ENCODE measurements at places on chromosomes 6 and 20.

- no peak for DNase-seq
Observed at GRCh38 chr20:62053465-62054196, 12.1 kb downstream of the TAF4 start.

DNA sequence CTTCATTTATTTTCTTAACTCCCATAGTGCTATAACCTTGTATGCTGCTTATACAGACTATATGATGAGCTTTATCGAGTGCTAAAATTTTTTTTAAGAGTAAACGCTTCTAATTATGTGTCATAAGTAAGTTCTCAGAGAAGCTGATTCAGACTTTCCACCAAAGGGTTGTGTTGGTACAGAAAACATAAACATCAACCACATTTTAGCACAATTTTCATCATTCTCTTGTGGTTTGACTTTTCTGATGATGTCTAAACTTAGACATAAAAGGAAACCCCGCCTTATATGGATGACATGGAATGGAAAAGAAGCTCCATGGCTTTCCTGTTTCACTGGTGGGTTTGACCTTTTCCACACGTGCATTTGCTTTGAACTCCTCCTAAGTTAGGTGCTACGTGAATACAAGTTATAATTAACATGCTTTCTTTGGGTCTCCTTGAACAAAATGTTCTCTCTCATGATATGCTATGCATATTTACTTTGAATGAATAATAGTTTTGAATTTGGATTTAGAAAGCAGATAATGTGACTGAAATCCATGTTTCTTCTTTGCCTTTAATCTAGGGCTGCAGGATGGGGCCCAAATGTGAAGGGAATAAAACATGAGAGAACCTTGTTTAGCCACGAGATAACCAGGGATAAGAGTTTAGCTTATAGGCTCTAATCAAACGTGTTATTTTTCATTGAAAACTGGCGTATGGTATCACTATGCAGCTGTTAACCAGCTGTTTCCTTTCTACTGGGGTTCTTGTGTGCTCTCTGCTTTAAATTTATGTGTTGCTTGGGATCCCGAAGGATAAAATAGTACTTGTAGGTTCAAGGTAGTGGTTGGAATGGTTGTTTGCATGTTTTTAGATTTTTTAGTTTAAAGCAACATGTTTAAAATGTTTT, 127.1 kb upstream of the AHI1 start:
- no peak for DNase-seq

GRCh38 chr20:53736757-53737395, 143.2 kb upstream of the ZNF217 start:
- DNase-seq = no peak

GRCh38 chr6:96570053-96570452, 7.1 kb downstream of the FHL5 start:
- no peak for DNase-seq

DNA sequence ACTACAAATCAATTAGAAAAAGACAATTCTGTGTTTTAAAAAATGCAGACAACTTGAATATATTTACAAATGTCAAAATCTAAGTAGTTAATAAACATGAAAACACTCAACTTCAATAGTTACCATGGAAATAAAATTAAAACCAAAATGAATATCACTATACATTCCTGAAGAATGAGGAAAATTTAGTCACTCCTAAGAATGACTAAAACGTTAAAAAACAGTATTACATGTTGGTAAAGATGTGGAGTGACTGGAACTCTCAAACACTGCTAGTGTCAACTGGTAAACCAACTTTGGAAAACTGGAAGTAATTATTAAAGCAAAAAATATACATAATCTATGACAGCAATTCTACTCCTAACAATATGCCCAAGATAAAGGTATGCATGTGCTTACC, 36.3 kb downstream of the AHI1 start:
- no peak for DNase-seq

DNA sequence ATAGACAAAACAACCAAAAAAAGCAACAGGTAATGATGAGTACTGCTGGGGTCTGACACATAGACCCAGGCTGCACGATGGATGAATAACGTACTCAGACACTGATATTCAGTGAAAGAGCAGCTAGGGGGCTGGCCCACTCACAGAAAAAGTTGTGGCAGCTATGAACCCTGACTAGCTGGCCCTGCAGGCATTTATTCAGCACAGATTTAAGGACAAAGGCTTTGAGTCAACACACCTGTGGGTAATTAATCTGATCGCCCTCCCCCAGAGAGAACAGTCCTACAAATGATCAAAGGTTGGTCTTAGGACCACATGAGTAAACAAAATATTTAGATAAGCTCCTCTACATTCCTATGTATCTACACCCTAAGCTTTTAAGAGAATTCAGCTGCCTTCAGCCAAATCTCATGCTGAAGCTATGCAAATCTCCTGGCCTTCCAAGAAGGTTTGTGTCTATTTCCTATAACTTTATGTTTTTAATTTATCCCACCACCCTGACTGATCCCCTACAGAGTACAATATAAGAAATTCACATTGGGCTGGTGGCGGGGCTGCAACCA, 81.7 kb upstream of the NXT1 start:
- DNase-seq = no peak
